ENCODE measurements at places on chromosomes 1 and 21.

DNA sequence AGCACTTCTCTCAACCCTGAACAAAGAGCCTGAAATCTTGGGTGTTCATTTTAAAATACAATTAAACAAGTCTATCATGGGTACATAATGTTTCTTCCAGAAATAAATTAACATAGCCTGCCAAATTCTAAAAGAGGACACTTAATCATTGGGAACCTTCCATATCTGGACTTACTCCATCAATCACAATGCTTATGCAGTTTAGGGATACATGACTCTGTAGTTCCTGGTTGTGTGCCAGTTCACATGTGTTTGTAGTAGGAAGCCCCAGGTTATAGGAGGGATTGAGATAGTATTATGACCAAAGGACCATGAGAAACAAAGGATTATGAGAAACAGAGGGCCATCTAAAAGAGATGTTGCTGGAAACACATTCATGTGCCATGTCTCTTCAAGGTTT, 19.1 kb upstream of the DAB1 start:
- DNase-seq: no peak

DNA sequence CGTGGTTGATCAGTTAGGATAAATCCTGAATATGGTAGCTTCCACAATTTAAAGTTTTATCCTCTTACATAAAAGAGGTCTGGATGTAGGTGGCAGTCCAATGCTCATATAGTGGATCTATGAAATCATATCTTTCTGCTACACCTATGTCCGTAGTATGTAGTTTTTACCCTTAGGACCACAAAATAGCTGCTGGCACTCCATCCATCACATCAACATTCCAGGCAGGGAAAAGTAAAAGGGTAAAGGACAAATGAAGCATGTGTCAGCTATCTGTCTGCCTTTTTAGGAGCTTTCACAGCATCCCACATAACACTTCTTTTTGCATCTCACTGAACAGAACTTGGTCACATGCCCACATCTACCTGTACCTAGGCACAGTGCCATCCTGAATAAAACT, 184.7 kb downstream of the ROR1 start:
- no peak for DNase-seq

DNA sequence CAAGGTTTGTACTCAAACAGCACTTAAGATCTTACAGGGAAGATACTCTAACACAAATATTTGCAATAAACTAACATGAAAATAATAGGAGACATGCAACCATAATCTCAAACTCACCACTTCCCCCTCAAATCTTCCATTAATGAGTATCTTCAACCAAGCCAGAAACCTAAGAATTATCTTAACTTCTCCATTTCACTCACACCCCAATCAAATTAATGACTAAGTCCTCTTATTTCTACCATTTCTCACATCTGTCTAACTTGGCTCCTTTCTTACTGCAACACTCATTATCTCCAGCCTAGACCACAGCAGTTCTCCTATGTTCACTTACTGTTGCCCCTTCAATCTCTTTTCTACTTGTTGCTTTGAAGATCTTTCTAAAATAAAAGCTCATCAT, 10.4 kb downstream of the RBBP5 start:
- no peak for DNase-seq

- no peak for DNase-seq
Measured at GRCh38 chr1:66333466-66334199, 200.3 kb upstream of the SGIP1 start.

DNA sequence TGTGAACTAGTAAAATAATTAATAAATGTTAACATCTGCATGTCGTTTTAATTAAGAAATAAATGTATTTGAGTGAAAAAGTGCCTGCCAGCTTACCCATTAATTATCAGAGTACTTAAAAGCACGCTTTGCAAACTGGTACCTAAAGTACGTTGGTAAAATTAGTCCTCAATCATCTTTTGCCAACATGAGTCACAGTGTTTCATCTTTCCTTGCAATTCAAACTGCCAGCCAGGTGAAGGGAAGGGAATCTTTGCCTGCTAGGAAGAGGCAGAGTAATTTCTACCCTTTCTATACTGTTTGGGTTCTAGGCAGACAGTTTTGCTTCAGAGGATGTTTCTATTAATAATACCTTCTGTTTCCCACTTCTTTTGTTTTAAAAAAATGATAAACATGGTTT, 57.2 kb upstream of the CNIH3 start:
- no peak for DNase-seq

Measured in stimulated activated CD8-positive, alpha-beta memory T cell treated with anti-CD3 and anti-CD28 coated beads, Interleukin-2, amount 100 ng/mL, for 1 hour (primary cell).